ENCODE measurements at places on chromosomes 1 and 21. TPM values are rescaled to one million over a fixed set of nuclear protein-coding genes. Genes with fewer than 3 reads are reported as not detected.

DNA sequence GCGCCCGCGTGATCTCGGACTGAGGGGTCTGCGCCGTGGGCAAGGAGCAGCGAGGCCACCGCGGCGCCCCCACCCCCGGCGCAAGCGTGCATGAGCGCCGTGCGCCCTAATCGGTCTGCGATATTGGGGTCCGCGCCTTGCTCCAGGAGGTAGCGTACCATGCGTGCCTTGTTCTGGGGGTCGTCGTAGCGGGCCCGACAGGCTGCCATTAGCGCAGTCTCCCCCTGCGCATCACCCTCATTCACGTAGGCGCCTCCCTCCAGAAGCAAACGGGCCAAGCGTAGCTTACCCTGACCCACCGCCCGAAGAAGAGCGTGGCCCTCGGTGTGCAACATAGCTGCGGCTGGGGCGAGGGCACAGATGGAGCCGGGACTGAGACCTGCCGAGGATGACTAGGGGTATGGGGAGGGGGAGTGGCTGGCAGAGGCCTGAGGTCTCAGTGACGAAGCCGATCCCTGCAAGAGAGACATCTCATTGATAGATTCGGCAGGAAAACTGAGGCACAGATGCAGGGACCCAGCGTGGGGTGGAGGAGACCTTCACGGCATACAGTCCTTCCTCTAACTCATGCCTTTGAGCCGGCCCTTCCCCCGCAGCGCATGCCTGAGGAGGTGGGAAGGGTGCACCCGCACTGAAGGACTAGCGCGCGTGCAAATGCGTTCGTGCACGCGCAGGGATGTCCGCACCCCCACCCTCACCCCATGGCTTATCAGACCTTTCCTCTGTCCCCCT, 2.8 kb downstream of the ANKRD34A start:
- no peak for DNase-seq

DNA sequence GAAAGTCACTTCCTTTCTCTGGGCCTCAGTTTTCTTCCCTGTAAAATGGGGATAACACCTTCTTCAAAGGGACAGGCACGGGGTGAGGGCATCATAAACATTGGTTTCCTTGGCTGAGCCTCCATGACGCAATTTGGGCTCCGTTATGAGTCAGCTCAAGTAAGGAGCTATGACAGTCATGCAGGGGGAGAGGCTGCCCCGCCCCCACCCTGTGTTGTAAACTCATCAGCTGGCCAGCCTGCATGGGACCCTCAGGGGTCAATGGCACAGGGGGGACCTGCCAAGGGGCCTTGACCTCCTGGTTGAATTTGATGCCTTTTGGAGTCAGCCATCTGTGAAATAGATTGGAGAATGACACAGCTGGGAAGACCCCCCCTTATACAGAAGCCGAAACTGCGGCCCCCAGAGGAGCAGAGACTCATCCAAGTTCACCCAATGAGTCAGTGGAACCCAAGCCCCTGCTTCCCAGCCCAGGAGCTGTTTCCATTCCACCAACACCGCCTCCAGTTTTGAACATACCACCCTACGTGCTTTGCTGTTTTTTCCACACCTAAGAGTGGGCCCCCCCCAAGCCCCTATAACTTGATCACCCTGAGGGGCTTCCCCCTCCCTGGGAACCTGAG, 36.8 kb upstream of the RUNX3 start:
- no peak for DNase-seq

- DNase-seq, result peak; percentile 17
Measured at GRCh38 chr1:175152006-175152652, 40.4 kb downstream of the KIAA0040 start.

The OR2T35 gene
- total RNA-seq, result not detected

The SLAMF7 gene
- total RNA-seq, result not detected

- DNase-seq, result no peak
Measured at GRCh38 chr1:57857809-57858208, 433.9 kb upstream of the DAB1 start.

DNA sequence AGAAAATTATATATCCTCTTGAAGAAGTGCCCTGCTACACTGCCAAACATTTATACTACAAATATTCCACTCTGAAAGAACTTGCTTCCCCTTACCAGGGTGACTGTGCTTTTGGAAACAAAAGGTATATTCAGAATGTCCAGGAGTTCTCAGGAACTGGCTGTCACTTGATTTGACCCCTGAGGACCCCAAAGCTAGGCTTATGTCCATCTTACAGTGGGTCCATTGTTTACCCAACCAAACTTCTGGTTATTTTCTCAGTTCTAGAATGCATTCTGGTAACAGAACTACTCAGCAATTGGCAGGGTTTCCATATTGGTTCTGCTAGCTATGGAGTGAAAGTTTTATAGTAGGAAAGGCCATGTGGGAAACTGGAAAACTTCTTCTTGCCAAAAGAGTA, 207.1 kb upstream of the KCTD3 start:
- DNase-seq, result no peak

The PITHD1 gene
- total RNA-seq, result 53.1 TPM

DNA sequence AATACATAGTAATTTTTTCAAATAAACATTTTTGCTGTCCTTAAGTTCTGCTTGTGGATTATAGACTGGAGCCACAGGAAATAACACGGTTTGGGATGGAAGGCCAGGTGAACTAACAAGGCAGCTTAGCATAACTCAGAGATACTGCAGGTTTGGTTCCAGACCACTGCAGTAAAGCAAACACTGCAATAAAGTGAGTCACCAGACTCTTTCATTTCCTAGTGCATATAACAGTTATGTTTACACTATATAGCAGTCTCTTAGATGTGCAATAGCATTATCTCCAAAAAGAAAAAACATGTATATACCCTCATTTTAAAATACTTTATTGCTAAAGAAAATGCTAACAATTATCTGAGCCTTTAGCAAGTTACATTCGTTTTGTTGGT, 22.0 kb downstream of the LRRC42 start:
- DNase-seq, result no peak

The VHLL gene
- 0.63 TPM for total RNA-seq

DNA sequence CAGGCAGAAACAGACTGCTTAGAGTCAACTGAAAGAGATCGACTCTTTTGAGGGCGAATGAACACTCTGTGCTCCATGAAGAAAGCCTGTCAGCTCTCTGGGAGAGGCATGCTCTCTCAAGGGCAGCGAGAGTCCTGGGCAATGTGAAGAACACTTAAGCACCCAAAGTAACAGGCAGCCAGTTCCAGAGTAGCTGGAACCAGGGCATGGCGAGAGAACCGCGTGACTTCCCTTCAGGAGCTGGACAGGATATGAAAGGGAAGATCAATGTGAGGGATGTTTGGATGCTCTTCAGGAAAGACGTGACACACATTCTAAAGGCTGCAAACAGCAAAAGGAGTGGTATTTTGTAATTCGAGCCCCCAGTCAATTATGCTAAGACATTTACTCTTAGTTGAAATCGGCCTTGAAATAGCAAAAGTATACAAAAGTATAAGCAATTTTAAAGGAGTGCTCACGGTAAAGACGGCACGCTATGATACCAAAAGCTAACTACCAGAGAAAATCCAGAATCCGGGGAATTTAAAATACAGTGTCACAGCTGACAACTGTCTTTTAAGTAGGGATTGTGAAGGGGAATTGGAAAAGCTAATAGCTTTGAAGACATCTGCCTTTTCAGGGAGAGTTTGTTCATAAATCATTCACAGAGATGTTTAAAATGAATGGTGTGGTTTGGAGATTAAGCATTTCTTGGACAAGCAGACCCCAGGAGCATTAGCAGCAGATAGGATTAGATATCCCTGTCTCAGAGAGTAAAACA, 20.8 kb downstream of the ADAMTS5 start:
- DNase-seq, result peak; percentile 67

The RPL22 gene
- 606 TPM for total RNA-seq

- DNase-seq, result no peak
Measured at GRCh38 chr1:166391279-166392066, 224.7 kb upstream of the FAM78B start.

DNA sequence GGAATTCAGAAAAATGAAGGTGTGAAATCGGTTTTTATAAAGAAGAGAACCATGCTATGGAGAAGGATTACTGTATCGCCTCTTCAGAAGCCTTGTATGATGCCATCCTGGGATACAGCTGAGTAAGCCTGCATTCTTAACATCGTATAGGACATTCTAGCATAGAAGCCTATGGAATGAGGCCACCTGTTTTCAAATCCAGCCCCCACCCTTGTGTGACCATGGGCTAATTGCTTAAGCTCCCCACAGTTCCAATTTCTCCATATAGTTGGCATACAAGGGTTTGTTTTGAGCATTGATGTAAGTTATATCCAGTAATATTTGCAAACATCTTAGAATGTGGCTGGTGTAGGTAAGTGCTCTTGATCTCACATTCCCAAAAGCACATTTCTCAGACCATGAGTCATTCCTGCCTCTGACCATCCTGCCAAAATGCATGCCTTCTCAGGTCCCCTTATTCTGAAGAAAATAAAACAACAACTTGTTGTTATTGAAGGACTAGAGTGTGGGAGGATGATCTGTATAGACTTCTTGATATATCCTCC, 1.5 kb downstream of the OR14A2 start:
- peak; percentile 75 for DNase-seq

GRCh38 chr1:89332461-89332860, 31.4 kb upstream of the GBP6 start:
- DNase-seq, result no peak

The CD247 gene
- total RNA-seq, result 1.1 TPM

DNA sequence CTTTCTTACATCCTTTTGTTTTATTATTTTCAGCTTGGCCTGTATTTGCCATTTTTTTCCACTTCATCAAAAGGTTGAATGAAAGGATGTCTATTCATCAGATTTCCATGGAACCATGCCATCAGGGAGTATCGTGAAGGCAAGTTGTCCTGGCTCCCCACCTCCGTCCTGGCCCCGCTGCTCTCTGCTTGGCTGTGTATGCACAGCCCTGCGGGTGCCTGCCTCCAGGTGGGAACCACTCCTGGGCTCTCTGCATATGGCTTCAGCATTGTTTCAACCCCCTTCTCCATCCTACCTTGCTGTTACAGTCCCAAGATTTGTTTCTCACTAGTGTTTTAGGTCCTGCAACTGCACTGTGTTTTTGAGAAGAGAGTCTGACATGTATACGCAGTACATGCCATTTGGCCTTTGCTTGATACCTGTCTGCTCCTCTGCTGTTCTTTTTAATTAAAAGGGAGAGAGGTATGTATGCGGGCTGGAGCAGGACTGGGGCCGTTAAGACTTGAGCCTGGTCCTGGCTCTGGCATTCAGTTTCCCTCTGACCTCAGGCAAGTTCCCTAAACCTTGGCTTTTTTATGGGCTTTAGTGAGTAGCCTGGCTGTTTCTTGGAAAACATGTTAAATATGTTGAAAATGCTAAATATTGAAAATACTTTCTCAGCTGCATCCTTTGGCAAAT, 69.9 kb upstream of the GCLM start:
- DNase-seq, result no peak

DNA sequence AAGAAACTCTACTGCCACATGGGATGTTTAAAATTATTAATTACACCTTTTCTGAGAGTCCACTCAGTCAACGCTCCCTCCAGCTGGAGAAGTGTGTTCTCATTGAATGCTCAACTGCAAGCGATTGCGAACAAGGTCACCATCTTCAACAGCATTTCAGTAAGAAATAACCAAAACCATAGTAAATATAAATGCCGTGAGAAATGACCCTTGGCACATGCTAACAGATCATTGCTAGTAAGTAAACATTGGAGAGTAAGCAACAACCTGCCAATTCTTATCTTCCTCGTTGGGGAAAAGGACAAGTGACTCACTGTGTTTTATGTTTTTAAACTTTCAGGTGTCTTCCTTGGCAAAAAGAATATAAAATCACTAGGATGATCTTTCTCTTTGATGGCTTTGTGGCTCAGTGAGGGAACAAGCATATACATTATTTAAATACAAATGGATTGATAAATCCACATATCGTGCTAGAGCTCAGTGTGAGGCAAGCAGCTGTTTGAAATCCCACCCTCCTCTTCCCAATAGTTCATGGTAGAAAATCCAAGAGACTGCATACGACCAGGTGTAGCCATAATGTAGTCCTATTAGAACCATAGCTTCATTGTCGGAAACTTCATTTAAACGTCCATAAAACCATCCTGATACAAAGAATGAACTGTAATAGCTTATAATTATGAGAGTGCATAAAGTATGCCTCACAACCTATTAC, 214.6 kb downstream of the GRIK1 start:
- DNase-seq, result no peak

GRCh38 chr1:15231714-15232201, 15.3 kb upstream of the FHAD1 start:
- no peak for DNase-seq

- DNase-seq, result no peak
Measured at GRCh38 chr1:62040450-62040849, 154.2 kb upstream of the L1TD1 start.
